ENCODE measurements at places on chromosomes 3 and 15. TPM values are rescaled to one million over a fixed set of nuclear protein-coding genes. Genes with fewer than 3 reads are reported as not detected.
A peak's percentile ranks its signal among the peaks of the same experiment; 100 is the strongest.

Gene GATA2
- total RNA-seq, result 2.6 TPM

Gene FAM107A
- 0.93 TPM for total RNA-seq

Gene FAM3D
- total RNA-seq, result 0.60 TPM

Gene ERICH6
- total RNA-seq, result not detected

- H3K36me3 ChIP-seq, result no peaks in the 10 kb centered on the region
- no peaks in the 10 kb centered on the region for H3K4me1 ChIP-seq
- no peaks in the 10 kb centered on the region for H3K27me3 ChIP-seq
Observed at GRCh38 chr15:77791941-77792340, 159.2 kb upstream of the LINGO1 start.

DNA sequence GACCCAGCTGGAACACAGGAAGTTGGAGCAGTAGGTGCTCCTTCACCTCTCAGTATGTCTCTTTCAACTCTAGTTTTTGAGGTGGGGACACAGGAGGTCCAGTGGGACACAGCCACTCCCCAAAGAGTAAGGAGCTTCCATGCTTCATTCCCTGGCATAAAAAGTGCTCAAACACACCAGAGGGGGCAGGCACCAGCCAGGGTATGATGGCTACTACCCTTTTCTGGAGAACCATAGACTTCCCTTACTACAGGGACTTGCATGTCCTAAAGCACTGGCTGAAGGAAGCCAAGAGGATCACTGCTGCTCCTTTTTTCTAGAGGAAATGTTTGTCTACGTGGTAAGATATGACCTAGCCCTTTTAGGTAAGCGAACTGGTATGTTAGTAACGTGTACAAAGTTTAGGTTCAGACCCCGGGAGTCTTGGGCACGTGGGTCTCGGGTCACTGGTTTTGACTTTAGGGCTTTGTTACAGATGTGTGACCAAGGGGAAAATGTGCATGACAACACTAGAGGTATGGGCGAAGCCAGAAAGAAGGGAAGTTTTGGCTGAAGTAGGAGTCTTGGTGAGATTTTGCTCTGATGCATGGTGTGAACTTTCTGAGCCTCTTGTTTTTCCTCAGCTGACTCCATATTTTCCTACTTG, 11.9 kb downstream of the IL17RB start:
- no peaks in the 10 kb centered on the region for H3K4me1 ChIP-seq
- H3K4me3 ChIP-seq, result no peak overlapping the region
- no peak for DNase-seq
- no peak overlapping the region for H3K27ac ChIP-seq

DNA sequence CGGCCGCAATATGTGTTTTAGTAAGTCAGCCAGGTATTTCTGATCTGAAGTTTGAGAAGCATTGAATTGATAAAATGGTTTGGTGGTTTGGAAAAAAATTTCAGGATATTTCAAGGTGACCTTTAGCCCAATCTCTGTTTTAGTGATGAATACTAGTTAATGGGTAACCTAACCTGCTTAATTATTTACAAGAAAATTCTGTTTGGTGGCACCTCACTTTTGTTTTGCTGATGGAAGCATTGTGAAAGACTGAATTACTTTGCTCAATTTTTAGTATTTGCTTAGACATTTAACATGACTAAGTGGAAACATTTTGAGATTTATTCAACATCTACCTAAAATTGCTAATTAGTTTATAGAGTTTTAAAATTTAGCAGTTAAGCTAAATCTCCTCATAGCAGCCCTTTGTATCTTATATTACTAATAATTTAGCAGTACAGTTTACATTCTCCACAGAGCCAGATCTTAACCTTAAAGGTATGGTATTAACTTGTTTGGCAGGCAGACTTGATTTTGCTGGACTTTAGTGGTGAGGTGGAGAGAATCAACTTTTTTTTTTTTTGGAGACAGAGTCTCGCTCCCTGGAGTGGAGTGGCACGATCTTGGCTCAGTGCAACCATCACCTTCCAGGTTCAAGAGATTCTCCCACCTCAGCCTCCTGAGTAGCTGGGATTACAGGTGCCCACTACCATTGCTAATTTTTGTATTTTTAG, 35.4 kb downstream of the GRAMD1C start:
- H3K4me3 ChIP-seq, result no peak overlapping the region
- no peaks in the 10 kb centered on the region for H3K36me3 ChIP-seq
- H3K27ac ChIP-seq, result peak overlapping the region; percentile 28
- H3K4me1 ChIP-seq, result no peaks in the 10 kb centered on the region
- no peaks in the 10 kb centered on the region for H3K27me3 ChIP-seq

DNA sequence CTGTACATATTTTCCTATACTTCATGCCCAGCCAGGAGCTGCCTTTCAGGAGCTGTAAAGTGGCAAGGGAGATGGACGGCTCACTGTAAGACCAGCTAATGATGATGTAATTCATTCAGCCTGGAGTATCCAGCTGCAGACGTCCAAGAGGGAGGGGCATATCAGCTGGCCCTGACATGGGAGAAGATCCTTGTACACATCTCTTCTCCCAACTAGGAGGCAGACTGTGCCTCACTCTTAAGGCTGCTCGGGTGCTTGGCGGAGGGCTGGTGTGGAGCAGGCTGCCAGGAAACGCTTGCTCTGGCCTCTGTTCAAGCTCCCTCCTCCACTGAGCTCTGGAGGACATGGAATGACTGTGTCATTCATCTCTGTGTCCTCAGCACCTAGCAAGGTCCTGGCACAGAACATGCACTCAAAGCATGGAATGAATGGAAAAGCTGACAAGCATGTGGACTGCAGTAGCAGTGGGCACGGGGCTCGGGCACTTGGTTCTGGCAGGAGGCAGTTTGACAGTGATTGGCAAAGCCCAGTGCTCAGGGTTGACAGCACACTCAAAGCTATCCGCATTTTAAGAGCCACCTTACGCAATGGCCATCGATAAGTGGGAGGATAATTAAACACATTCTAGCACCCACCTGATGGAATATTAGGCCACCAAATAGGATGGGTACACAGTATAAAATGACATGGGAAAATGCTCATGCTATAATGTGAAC, 72.4 kb downstream of the TBC1D2B start:
- H3K36me3 ChIP-seq, result no peaks in the 10 kb centered on the region
- no peak overlapping the region for H3K4me3 ChIP-seq
- peaks cover 5% of the 10 kb centered on the region for H3K4me1 ChIP-seq
- DNase-seq, result peak; percentile 84
- H3K27ac ChIP-seq, result peak overlapping the region; percentile 37
- H3K27me3 ChIP-seq, result no peaks in the 10 kb centered on the region

GRCh38 chr3:51354172-51354571, 30.9 kb upstream of the MANF start:
- DNase-seq, result no peak
- H3K27me3 ChIP-seq, result no peaks in the 10 kb centered on the region
- H3K4me1 ChIP-seq, result no peaks in the 10 kb centered on the region
- H3K4me3 ChIP-seq, result no peak overlapping the region
- H3K36me3 ChIP-seq, result no peaks in the 10 kb centered on the region

DNA sequence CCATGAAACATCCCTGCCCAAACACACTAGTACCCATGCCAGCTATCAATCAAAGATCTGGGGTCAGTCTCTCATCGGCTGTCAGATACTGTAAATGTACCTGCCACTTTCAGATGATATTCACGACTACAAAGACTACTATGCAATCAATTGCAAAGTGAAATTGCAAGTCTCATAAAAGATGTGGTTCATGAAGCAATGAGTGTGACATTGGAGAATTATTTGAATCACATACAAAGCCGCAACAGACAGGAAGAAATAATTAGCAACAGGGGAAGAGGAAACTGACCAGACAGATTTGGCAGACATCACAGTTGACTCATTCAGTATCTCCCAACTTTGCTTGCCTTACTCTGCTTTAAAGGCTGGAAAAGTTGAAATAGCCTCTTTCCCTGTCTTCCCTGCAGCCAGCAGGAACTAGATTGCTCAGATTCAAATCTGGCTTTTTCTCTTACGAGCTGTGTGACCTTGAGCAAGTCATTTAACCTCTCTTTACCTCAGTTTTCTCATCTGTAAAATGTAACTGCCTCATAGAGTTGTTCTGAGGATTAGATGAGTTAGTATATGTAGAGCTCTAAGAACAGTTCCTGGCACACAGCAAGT, 95.7 kb upstream of the C3orf80 start:
- no peaks in the 10 kb centered on the region for H3K4me1 ChIP-seq
- no peaks in the 10 kb centered on the region for H3K27me3 ChIP-seq
- no peak overlapping the region for H3K27ac ChIP-seq
- no peaks in the 10 kb centered on the region for H3K36me3 ChIP-seq

DNA sequence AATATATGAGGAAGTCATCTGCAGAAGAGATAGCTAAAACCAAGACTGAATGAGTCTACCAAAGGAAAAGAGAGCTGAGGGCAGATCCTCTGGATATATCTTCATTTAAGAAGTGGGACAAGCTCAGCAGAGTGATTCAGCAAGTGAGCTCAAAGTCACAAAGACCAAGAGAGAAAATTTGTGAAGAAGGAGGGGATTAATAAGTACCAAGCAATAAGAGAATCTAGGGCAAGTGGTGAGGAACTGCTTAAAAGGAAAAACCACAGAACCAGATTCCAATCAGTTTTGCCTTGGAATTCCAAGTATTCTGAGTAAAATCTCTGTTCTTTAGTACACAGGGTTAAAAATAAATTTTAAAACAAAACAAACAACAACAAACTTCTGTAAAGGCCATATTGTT, 3.6 kb downstream of the EHHADH start:
- DNase-seq, result no peak
- no peak overlapping the region for H3K4me3 ChIP-seq
- no peaks in the 10 kb centered on the region for H3K27me3 ChIP-seq
- H3K27ac ChIP-seq, result no peak overlapping the region

DNA sequence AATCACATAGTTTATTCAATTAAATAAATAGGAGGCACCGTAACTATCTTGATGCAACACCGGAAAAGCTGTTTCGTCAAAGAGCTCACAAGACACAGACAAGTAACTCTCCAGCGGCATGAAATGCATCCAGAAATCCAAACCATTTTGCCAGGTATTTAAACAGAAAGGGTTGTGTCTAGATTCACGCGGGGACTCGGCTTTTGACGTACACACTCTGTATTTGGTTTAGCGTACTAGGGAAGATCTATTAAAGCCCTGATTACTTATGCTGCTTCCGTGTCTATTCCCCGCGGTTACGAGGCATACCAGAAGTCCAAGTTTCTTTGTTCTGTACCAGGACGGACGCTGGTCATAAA, 718 bp downstream of the BNIP2 start:
- DNase-seq, result no peak
- peak overlapping the region; percentile 50 for H3K4me3 ChIP-seq
- H3K4me1 ChIP-seq, result peaks cover 11% of the 10 kb centered on the region
- peak overlapping the region; percentile 97 for H3K27ac ChIP-seq

DNA sequence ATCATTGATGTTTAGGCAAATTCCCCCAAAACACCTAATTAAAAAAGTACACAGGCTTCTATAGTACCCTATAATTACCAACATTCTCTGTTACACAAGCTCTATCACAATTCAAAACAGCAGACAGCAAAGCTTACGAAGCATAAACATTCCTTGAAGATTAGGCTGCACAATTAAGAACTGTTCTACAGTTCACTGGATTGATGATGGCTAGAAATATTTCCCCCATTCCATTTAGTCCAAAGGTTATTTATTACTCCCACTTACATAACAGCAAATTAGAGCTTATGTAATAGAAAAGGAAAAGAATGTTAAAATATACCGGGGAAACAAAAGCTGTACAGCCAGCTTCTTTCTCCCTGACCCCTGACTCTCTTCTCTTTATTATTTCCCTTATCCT, 49.3 kb downstream of the UACA start:
- no peak for DNase-seq
- no peaks in the 10 kb centered on the region for H3K36me3 ChIP-seq
- peaks cover 33% of the 10 kb centered on the region for H3K4me1 ChIP-seq
- H3K27ac ChIP-seq, result peak overlapping the region; percentile 60
- no peak overlapping the region for H3K4me3 ChIP-seq

- no peaks in the 10 kb centered on the region for H3K27me3 ChIP-seq
- H3K36me3 ChIP-seq, result no peaks in the 10 kb centered on the region
- H3K4me3 ChIP-seq, result no peak overlapping the region
- no peak overlapping the region for H3K27ac ChIP-seq
Observed at GRCh38 chr3:94171954-94172353, 109.1 kb downstream of the NSUN3 start.

- peaks cover 3% of the 10 kb centered on the region for H3K4me1 ChIP-seq
- H3K4me3 ChIP-seq, result no peak overlapping the region
- peak overlapping the region; percentile 42 for H3K27ac ChIP-seq
- DNase-seq, result peak; percentile 55
Observed at GRCh38 chr3:124429129-124429815, 301.0 kb upstream of the UMPS start.

DNA sequence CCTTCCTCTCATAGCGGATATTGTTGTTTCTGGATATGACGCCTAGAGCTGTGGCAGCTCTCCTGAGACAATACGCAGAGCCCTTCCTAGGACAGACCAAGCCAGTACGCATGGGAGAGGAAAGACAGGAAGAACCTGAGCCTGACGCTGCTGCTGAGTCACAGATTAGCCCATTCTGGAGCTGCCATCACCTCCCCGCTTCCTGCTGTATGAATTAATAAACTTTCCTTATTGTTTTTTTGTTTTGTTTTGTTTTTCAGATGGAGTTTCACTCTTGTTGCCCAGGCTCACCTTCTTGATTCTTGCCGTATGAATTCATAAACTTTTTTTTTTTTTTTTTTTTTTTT, 67.0 kb downstream of the PPCDC start:
- H3K4me1 ChIP-seq, result no peaks in the 10 kb centered on the region
- no peaks in the 10 kb centered on the region for H3K36me3 ChIP-seq
- H3K27ac ChIP-seq, result peak overlapping the region; percentile 27
- H3K4me3 ChIP-seq, result no peak overlapping the region
- DNase-seq, result peak; percentile 56

DNA sequence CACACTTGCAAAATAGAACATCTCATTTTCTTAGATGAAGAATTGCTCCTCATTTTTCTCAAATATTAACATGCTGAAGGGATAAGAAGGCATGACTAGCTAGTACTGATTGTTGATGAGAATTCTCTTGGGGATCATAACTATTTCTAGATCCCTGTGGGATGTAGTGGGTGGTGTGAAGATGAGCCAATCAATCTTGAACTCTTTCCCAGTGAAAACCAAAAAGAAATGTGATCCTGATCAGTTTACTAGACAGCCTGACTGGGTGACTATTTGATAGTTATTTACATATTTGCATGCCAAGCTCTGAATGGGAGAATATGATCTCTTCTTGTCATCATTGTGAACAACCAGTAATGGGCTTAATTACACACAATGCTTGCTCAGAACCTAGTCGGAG, 63.7 kb downstream of the ZIC1 start:
- no peak for DNase-seq
- no peaks in the 10 kb centered on the region for H3K27me3 ChIP-seq
- no peak overlapping the region for H3K4me3 ChIP-seq
- H3K4me1 ChIP-seq, result no peaks in the 10 kb centered on the region
- no peaks in the 10 kb centered on the region for H3K36me3 ChIP-seq
